ENCODE measurements at places on chromosomes 11 and 22. TPM values are rescaled to one million over a fixed set of nuclear protein-coding genes. Genes with fewer than 3 reads are reported as not detected.

KDM4D gene
- total RNA-seq, result 0.17 TPM

ARHGAP8 gene
- 1.3 TPM for total RNA-seq

LGR4 gene
- total RNA-seq, result 41.3 TPM

PGA4 gene
- total RNA-seq, result 44.5 TPM
